Right lobe of liver (tissue), 6 donors: ENCODE measurements at places on chromosomes 7 and 10. TPM values are rescaled to one million over a fixed set of nuclear protein-coding genes. Genes with fewer than 3 reads are reported as not detected.
A peak's percentile ranks its signal among the peaks of the same experiment; 100 is the strongest.

DNA sequence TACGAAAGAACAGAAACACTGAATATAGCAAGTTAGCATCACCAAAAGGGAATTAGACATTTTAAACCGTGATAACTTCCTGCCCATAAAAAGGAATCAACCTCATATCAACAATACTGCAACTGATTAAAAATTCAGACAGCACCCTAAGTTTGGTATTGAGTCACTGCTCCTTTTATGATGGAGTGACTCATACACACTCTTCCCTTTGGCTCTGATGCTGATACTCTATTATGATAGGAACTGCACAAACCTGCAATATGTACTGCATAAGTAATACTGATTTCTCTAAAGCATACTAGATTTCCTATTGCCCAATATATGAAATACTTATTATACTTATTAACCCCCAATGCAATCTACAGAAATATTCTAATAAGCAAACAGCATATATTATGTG, 118.7 kb downstream of the PARD3 start:
- H3K27me3 ChIP-seq = no peaks in the 10 kb centered on the region

Gene SPDYE5
- total RNA-seq = not detected

DNA sequence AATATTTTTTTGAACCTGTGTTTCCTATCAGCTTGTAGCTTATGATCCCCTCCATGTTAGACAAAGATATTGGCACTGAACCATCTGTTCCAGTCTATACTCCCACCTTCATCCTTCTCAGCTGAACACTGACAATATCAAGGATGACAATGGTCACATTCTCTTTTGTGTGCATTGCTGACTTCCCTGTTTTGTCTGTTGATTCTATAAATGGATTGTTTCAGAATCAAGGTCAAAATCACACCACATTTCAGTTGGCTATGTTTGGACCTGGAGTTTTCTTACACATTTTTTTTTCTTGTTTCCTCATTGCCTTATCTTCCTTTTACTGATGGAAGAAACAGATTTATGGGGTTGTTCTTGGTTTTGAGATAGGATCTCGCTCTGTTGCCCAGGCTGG, 11.3 kb upstream of the SMURF1 start:
- H3K4me3 ChIP-seq = no peak overlapping the region
- H3K4me1 ChIP-seq = no peaks in the 10 kb centered on the region
- no peaks in the 10 kb centered on the region for H3K36me3 ChIP-seq
- no peaks in the 10 kb centered on the region for H3K27me3 ChIP-seq

DNA sequence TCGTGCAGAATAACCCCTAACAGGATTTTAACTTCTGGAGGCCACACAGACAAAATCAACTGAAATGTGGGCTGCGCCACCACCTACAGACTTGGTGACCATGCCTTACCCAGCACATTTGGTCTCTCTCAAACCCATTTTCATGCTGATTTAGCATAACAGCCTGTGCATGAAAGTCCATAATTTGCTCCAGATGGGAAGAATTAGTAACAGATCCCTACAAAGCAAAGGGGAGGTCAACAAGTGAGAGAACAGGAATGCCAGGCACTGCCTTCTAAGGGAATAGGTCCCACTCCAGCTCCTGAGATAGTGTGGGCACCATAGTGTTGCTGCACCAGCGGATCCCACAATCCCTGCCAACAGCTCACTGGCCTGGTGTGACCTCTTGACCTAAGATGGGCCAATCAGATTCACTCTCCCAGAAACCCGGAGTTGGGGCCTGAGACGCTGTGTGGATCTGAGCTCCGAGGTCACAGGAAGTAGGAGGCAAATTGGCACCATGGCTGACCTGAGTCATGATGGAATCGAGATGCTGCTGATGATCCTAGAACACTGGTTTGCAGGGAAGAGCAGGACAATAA, 32.4 kb downstream of the SLIT1 start:
- no peaks in the 10 kb centered on the region for H3K27me3 ChIP-seq
- H3K36me3 ChIP-seq = no peaks in the 10 kb centered on the region
- H3K4me3 ChIP-seq = no peak overlapping the region
- H3K27ac ChIP-seq = no peak overlapping the region
- H3K4me1 ChIP-seq = no peaks in the 10 kb centered on the region

DNA sequence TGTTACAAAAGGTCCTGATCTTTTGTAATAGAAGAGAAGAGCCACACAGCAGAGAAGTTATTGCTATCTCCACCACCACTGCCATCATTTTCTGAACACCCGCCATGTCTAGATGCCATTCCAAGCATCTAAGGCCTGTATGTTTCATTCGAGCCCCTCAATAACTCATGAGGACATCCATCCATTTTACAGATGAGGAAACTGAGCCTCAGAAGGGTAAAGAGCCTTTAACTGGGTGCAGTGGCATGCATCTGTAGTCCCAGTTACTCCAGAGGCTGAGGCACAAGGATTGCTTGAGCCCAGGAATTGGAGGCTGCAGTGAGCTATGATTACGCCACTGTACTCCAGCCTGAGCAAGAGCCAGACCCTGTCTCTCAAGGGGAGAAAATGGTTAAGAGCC, 39.3 kb downstream of the UBE2H start:
- DNase-seq = no peak
- no peaks in the 10 kb centered on the region for H3K27me3 ChIP-seq
- no peaks in the 10 kb centered on the region for H3K36me3 ChIP-seq
- H3K4me3 ChIP-seq = no peak overlapping the region
- no peaks in the 10 kb centered on the region for H3K4me1 ChIP-seq

DNA sequence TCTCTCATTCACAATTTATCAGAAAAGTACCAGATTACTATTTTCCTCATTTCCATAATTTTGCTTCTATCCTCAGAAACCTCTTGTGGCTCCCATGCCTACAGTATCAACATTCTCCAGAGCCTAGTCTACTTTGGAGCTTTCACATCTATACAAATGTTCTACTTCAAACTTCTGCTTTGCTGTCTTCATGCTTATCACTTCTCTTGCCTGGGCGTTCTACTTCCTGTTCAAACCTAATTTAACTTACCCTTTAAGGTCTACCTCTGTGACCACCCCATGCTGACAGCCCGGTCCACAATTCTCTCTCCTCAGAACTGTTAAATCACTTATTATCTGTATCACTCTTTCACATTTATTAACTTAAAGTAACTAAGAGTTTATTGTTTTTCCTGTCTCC, 6.1 kb upstream of the PTPN12 start:
- no peak for DNase-seq
- no peaks in the 10 kb centered on the region for H3K27me3 ChIP-seq
- H3K36me3 ChIP-seq = no peaks in the 10 kb centered on the region
- H3K27ac ChIP-seq = no peak overlapping the region

Gene FAM171A1
- 10.5 TPM for total RNA-seq

Gene C10orf67
- not detected for total RNA-seq

GRCh38 chr7:42893346-42894240, 18.3 kb downstream of the C7orf25 start:
- no peak overlapping the region for H3K27ac ChIP-seq
- H3K4me1 ChIP-seq = no peaks in the 10 kb centered on the region
- H3K36me3 ChIP-seq = no peaks in the 10 kb centered on the region
- H3K4me3 ChIP-seq = no peak overlapping the region
- H3K27me3 ChIP-seq = no peaks in the 10 kb centered on the region

DNA sequence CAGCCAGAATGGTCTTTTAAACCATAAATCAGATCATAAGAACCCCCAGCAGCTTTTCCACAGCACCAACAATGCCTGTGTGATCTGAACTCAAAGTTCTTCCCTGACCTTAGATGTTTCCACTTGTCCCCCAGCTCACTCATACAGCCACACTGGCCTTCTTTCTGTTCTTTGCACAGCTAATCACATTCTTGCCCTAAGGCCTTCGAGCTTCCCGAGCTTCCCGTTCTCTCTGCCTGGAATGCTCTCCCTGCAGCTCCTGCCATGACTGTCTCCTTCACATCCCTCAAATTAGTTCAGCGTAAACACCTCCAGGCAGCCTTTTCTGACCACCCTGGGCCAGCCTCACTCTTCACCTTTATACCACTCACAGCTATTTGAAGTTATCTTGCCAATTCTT, 166.8 kb upstream of the NFE2L3 start:
- H3K36me3 ChIP-seq = no peaks in the 10 kb centered on the region
- no peak for DNase-seq
- no peaks in the 10 kb centered on the region for H3K27me3 ChIP-seq
- H3K4me1 ChIP-seq = no peaks in the 10 kb centered on the region
- H3K27ac ChIP-seq = no peak overlapping the region
- no peak overlapping the region for H3K4me3 ChIP-seq

- no peaks in the 10 kb centered on the region for H3K27me3 ChIP-seq
- H3K4me3 ChIP-seq = no peak overlapping the region
- no peak for DNase-seq
- H3K36me3 ChIP-seq = no peaks in the 10 kb centered on the region
Measured at GRCh38 chr7:86773309-86773708, 129.6 kb downstream of the GRM3 start.

DNA sequence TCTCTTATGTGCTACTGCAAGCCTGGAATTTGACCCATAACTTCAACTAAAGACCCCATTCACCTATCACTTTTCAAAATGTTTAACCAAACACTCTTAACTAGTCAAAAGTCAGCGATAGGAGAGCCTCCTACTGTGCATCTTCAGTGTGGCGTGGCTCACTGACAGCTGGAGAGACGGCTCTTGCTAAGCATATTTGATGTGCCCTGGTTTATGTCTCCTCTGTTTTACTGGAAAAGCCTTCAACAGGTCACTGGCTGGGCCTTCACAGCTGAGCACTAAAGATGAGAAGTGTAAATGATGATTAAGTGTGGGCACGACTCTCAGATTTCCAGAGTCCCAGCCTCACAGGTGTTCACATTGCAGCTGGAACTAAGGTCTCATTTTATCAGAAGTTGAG, 472.1 kb downstream of the SEMA3D start:
- H3K27ac ChIP-seq = no peak overlapping the region
- H3K4me1 ChIP-seq = no peaks in the 10 kb centered on the region
- H3K4me3 ChIP-seq = no peak overlapping the region
- no peak for DNase-seq

- no peak for DNase-seq
- H3K4me3 ChIP-seq = no peak overlapping the region
- no peaks in the 10 kb centered on the region for H3K36me3 ChIP-seq
- no peaks in the 10 kb centered on the region for H3K4me1 ChIP-seq
Measured at GRCh38 chr10:13921941-13922340, 335.2 kb downstream of the PRPF18 start.

Gene CRYGN
- total RNA-seq = not detected

GRCh38 chr10:16965740-16966447, 148.7 kb upstream of the RSU1 start:
- H3K36me3 ChIP-seq = no peaks in the 10 kb centered on the region
- H3K4me1 ChIP-seq = no peaks in the 10 kb centered on the region
- H3K4me3 ChIP-seq = no peak overlapping the region
- no peak for DNase-seq
- H3K27me3 ChIP-seq = no peaks in the 10 kb centered on the region

DNA sequence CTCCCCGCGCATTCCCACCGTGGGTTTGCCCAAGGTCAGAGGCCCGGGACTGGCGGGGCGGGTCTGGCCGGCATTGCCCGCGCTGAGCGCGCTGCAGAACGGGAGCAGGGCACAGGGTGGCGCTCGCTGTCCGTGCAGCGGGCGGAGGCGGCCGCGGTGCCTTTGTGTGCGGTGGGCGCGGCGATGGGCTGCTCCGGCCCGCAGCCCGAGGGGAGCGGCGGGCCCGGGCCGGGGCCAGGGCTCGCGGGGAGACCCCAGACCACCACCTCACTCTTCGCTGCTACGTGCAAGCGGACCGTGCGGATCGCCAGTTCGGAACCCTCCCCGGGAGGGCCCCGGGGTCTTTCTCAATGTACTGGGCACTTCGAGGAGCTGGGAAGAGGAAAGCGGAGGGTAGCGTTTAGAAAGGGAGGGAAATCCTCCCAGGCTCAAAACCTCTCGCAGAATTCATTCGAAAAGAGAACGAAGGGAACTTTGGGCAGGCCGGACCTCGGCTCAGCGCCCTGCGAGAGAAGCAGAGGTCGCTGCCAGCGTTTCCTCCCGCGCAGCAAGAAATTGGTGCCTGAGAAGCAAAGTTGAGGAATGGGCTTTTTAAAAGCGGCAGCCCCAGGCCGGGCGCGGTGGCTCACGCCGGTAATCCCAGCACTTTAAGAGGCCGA, 8.5 kb downstream of the SP8 start:
- peak; percentile 60 for DNase-seq
- H3K4me3 ChIP-seq = peak overlapping the region; percentile 35
- H3K36me3 ChIP-seq = no peaks in the 10 kb centered on the region
- peaks cover 29% of the 10 kb centered on the region for H3K27me3 ChIP-seq

DNA sequence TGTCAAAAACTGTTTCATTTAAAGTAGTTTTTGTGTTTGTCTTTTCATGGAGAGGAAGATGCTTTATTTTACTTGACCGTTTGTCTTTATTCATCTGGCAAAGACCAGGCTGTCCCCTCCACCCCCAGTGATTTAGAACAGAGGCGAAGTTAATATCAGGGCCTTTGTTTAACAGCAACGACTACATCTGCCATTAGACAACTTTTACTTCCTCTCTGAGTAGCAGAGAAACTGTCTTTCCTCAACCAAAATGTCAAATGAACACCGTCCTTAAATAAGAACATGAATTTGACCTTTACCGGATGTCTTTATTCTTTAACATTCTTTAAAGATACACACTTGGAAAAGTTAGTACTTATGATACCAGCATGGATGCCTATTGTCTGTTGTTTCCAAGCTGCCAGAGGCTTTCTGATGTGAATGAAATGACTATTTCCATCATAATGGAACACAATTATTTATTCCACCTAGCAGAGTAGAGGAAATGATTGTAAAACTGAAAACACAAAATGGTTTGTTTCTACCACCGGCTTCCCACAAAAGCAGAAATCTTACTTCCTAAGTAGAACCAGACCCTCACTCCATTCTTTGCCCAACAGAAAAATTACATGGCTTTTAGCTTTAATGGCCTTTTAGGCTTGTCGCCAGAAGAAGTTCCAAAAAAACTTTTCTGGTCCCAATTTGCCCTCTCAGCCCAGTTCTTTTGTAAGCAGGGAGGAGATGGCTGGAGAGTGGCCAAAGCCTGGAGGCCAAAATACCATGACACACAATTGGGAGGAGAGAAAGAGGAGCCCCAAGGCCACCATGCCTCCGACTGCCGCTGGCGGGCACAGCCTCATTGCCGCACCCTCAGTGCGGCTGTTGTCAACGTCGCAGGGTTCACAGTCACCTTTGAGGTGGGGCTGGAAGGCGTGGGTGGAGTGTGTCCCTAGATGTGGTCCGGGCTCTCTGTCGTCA, 168.5 kb downstream of the TEX36 start:
- no peak overlapping the region for H3K4me3 ChIP-seq
- no peak overlapping the region for H3K27ac ChIP-seq
- H3K4me1 ChIP-seq = no peaks in the 10 kb centered on the region
- no peak for DNase-seq
- no peaks in the 10 kb centered on the region for H3K36me3 ChIP-seq

DNA sequence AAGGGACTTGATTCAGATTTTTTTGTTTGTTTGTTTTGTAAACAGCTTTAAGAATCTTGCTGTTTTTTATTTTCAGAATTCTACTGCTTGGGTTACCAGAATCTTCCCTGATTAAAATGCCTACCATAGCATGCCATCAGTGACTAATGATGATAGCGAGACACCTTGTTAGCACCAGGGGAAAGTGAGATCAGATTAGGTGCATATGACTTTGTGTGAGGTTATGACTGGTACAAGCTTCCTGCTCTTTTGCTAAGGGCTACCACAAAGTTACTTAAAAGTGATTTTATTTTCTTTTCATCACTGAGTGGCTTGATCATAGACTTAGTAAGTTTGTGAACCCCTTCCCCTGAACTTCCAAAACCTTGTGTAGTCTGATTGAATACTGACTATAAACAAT, 93.5 kb downstream of the SND1 start:
- H3K36me3 ChIP-seq = no peaks in the 10 kb centered on the region
- H3K4me3 ChIP-seq = no peak overlapping the region
- no peaks in the 10 kb centered on the region for H3K27me3 ChIP-seq
